Thoracic aorta (tissue), 2 donors: ENCODE measurements at places on chromosomes 7 and 10.

- DNase-seq: no peak
These were observed 570.2 kb downstream of the PTPRN2 start for GRCh38 chr7:158017111-158018097.

DNA sequence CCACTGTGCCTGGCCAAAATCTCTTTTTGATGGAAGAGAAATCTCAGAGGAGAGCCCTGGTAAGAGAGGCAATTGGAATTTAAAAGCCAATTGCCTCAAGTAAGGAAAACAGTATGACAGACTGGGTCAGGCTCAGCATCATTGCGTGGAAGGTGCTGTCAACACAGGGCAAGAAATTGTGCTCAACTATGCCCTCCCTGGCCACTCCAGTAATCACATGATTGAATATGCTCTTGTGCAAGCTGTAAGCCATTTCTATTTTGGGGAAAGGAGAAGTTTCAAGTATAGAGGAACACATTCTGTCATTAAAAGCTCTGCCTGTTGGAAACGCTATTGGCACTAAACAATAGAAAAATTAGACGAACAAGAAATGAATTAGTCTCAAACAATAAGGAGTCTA, 1127.7 kb downstream of the REEP3 start:
- DNase-seq: no peak

DNA sequence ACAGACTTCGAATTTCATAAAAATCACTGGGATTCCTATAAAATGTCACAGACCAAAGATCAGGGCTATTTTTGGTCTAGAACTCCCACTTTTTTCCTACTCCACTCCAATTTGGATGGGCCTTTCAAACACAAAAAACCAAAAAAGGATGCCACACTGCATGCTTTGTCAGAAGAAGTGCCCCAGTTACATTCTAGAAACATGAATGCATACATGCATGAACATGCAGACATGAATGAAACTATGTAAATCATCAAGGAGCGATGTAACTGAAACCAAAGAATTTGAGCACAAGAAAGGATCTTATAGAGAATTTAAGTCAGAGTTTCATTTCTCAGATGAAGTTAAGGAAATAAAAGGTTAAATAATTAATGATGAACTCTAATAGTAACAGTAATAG, 31.8 kb upstream of the FAM133B start:
- DNase-seq: no peak

- no peak for DNase-seq
These were observed 113.2 kb upstream of the DGKB start for GRCh38 chr7:15015545-15016314.

DNA sequence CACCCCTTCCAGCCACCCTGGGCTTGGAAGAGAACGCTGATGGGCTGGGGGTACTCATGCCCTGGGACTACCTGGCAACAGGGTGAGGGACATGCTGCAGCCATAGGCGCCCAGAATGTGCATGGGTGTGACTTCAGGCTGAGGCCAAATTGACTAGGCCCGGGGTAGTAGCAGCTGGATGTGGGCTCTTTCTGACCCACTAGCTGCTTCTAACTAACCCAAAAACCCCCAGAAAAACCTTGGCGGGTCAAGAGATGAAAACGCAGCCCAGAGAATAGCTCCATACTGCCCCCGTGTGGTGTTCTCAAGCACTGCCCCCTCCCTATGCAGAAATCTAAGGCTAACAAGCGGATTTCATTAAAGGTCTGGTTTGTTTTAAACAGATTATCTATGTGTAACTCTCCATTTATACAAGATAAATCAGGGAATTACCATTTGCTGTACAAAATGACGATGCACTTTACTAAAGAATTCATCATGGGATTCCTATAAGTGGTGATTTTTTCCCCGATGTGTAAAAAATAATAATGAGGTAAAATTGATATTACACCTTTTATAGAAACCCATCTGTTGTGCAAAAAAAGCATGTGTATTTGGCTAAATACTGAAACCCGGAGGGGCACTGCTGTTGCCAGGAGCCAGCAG, 4.2 kb downstream of the SMARCD3 start:
- no peak for DNase-seq

GRCh38 chr7:149293946-149294633, 32.1 kb downstream of the ZNF783 start:
- no peak for DNase-seq

DNA sequence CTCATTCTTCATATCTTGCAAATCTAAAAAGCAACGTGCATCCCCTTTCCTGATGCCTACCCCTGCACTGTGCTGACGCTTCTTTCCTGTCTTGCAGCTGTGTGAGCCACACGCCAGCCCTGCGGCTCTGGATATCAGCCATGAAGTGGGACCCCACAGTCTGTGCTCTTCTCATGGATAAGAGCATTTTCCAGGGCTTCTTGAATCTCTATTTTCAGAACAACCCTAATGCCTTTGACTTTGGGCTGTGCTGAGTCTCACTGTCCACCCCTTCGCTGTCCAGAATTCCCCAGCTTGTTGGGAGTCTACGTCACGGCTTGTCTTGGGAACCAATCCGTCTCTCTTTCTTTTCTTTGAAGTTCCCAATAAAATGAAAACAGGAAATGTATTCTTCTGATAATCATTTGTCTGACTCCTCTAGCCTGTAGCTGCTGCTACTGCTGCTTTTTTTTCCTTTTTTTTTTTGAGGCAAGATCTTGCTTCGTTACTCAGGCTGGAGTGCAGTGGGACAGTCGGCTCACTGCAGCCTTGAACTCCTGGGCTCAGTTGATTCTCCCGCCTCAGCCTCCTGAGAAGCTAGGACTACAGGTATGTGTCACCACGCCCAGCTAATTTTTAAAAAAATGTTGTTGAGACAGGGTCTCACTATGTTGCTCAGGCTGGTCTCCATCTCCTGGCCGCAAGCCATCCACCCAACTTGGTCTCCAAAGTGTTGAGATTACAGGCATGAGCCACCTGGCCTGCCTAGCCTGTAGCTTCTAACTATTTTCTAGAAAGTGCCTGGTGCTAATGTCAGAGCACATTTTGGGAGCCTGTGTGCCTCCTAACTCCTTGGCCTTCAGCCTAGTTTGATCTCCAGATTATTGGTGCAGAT, 30.3 kb downstream of the GSTO2 start:
- no peak for DNase-seq

DNA sequence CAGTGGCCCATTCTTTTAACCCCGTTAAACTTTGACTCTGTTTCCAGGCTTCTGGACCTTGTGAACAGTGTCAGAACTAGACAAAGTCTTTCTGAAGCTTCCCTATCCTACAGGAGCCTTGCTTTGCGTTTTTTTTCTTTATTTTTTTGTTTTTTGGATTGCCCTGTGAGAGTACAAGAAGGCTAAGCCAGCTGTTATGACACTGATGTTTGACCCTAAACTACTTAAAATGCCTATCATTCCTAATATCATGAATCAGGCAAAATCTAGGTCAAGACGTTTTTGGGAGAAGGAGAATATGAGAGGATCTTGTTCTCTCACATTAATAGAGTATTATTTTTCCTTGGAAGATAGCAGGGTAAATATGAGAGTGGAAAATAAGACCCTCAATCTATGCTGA, 79.8 kb downstream of the EPDR1 start:
- DNase-seq: no peak

- DNase-seq: no peak
These were observed 142.0 kb downstream of the LCOR start for GRCh38 chr10:96973809-96974747.

GRCh38 chr7:107450970-107451369, 18.9 kb upstream of the GPR22 start:
- DNase-seq: no peak

GRCh38 chr7:5207131-5207530, 17.1 kb downstream of the WIPI2 start:
- no peak for DNase-seq

- DNase-seq: no peak
These were observed 570.5 kb upstream of the SEMA3D start for GRCh38 chr7:85757348-85757747.

- DNase-seq: no peak
These were observed 113.9 kb upstream of the STK17A start for GRCh38 chr7:43469051-43469450.

GRCh38 chr7:126778101-126778500, 474.6 kb downstream of the GRM8 start:
- DNase-seq: no peak

DNA sequence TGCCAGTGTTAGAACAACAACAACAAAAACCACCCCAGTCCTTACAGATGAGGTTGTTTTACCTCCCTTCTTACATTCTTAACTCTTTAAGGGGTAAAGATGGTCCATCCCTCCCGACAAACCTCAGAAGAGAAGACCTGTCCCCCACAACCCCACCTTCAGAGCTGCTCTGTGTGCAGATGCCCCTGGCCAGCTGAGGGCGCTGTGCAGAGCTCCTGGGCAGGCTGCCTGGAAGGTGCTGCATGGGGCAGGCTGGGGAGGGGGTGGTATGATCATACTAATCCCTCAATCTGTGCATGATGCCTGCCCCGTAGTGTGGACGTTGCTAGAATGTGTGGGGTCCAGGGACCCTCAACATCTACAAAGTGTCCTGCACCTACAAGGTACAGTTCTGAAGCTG, 387.1 kb downstream of the INHBA start:
- no peak for DNase-seq

GRCh38 chr10:70811881-70812280, 3.9 kb upstream of the SGPL1 start:
- DNase-seq: no peak

- no peak for DNase-seq
These were observed 119.5 kb downstream of the RNF216 start for GRCh38 chr7:5661942-5662341.

GRCh38 chr7:46565253-46566096, 644.4 kb upstream of the IGFBP3 start:
- DNase-seq: no peak

GRCh38 chr7:76231071-76231470, 29.4 kb downstream of the SRRM3 start:
- DNase-seq: no peak

DNA sequence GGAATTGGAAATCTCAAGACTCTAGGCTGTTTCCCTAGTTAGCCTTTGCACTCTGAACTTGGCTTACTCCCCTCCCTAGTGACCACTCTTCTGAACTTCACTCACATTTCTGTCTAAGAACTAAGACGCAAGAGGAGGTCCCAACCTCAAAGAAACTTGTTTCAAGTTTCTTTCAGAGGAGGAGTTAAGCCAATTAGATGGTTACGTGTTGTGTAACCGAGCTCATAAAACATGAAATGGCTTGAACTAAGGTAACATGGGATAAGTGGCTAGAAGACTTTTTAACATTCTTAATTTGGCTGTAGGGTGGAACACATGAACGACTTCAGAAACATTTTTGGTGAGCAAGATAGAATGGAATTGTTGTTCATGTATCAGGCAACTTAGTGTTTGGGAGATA, 39.5 kb upstream of the SEC61G start:
- DNase-seq: no peak

GRCh38 chr10:35396560-35397434, 60.5 kb downstream of the CCNY start:
- DNase-seq: no peak

GRCh38 chr7:131889572-131890150, 333.2 kb upstream of the PODXL start:
- DNase-seq: no peak

- DNase-seq: no peak
These were observed 115.5 kb upstream of the DIP2C start for GRCh38 chr10:804787-805619.

DNA sequence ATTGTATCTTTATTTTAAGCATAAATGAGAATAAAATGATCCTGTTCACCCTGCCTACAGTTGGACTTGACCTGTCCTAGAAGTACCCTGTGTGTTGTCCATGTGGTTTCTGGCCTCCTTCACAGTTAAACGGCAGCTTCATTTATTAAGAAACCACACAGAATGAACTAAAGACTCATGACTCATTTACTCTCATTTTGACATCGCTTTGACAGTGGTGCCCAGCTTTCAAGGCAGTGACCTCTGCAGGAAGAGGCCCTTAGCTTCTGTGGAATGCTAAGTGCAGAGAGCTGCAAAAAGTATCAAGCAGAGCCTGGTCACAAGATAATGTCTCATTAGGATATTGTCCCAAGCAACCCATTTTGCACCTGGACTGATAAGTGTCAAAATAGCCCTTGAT, 93.4 kb downstream of the AVL9 start:
- no peak for DNase-seq

- no peak for DNase-seq
These were observed 37.5 kb downstream of the NET1 start for GRCh38 chr10:5449823-5450222.

DNA sequence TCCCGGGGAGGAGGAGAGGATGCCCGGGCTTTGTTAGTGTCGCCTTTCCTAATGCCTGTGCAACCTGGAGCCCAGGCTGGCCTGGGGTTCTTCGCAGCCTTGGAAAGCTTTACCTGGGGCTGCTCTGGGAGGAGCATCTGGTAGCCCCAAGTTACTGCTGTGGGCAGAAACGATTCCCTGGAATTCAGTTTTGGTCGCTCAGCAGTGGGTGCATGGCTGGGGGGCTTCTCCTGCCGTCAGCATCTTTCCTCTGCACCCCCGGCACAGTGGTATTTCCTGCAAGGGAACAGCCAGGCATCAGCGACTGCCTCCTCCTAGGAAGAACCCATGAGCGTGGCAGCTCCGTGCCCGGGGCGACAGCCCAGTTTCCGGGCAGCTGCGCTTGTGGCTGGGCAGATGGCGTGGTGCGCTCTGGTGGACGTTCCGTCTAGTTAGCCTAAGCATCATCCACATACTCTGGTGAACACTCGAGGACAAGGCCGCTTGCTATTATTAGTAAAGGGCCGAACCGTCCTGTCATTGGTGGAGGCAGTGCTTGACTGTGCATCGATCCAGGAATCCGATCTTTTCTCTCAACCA, 107.0 kb upstream of the BTBD16 start:
- no peak for DNase-seq

GRCh38 chr7:126720232-126720631, 532.5 kb downstream of the GRM8 start:
- DNase-seq: no peak

DNA sequence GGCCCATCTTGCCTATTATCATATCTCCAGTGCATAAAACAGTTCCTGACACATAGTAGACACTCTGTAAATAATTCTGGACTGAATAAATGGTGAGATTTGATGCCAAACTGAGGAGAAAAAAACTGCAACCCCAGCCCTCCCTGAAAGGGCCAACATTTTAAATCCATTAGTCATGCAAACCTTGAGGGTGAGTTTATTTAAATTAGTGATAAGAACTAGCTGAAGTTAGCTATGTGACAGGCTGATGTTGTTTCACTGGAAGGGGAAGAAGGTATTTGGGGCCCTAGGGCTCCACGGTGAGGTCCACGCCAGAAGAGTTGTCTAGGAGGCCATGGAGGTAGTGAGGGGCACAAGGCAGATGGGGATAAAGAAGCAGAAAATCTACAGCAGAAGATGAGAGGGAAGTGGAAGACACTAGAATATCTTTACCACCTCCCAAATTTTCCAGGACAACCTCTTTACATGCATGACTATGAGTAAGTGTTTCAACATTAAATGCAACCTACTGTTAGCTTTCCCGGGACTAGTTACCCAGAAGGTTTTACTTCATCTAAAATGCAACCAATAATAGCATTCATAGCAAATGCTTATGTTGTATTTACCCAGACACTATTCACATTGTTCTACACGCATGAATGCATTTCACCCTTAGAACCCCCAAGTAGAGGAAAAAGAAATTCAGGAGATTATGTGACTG, 183.2 kb upstream of the LYZL1 start:
- no peak for DNase-seq

GRCh38 chr10:8054494-8055407, at the start of gene GATA3:
GATA3 (plus strand) TSS chr10:8054688; CDS start chr10:8055656, 968 bp downstream.
- no peak for DNase-seq
